ENCODE measurements at places on chromosomes 2 and 18.

DNA sequence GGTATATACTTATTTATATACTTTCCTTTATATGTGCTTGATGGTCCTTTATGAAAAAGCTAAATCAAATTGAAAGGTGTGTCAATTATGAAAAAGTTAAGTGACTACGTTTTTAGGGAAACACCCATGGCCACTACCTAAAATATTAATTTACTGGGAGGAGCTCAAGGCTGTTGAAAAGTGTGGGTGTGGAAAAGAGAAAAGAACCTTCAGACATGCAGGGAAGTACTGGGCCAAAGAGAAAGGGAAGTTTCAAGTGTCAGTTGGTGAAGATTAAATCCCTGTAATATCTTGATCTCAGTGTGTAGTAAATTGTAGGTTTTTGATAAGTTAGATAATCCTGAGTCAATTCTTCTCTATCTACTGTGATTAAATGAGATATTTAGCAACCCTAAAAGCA lies 6.2 kb upstream of the GKN1 start:
- DNase-seq: no peak

GRCh38 chr2:19073522-19073921 lies 284.9 kb downstream of the OSR1 start:
- DNase-seq: no peak

DNA sequence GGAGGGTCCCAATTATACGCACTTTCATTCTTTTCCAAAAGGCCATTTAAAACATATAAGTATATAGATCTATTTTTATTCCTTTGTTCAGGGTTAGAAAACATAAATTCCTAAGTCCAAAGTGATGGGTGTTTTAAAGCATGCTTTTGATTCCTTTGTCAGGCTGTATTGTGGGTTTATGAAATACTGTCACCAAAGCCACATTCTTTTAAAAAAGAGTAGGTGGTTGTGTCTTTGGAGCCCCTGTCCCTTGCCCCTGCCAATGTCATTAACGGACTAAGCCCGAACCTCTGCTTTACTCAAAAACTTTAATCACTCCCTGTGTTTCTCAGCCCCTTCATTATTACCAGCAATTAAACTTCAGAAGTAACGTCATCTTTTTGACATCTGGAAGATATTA lies 104.9 kb upstream of the APCDD1 start:
- no peak for DNase-seq

DNA sequence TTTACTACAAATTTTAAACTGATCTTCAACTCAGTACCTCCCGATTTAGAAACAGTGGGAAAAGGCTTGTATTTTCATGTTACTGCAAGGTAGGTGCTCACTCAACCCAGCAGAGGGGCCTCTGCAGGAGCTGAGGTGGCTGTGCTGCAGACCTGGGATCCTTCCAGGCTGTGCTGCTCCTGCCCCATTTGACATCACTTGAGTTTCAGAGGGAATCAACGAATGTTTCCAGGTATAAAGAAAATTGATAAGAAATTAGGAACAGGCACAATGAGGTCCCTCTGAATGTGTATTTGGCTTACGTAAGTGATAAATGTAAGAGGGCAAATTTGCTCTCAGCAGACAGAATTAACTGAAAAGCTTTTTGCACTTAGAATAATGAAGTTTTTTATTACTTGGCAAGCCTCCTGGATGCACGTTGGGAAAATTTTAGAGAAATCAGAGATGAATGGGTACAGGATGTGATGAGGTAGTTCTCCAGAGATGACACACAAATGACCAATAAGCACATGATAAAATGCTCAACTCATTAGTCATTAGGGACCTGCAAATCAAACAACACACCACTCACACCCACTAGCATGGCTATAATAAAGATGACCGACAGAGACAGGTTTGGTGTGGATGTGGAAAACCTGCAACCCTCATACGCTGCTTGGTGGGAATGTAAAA lies 114.0 kb downstream of the NOL10 start:
- DNase-seq: no peak

DNA sequence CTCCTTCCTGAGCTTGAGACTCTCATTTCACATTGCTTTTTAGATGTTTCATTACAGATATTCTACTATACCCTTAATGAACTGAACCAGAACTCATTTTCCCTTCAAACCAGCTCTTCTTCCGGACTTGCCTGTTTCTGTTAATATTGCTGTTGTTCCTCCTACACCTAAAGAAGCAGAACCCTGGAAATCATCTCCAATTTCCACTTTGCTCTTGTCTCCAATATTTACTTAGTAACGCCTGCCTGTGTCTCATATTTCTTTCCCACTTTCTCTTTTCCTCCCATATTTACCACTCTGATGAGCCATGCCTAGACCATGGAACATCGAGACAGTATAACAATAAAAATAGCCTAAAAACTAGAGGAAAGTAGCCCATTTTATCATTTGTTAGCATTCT lies 17.9 kb upstream of the GMCL1 start:
- DNase-seq: no peak

DNA sequence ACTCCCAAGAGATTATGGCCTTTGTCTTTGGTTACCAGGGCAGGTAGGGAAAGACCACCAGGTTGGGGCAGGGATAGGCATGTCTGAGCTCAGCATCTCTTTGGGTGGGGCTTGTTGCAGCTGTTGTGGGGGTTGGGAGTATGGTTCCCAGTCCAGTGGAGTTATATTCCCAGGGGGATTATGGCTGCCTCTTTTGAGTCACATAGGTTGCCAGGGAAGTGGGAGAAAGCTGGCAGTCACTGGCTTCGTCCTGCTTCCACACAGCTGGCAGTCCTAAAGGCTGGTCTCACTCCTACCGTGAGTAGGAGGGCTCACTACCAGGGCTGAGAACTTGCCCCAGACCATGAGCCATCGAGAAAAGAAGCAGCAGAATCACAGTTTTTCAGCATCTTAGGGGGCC lies 79.1 kb downstream of the LYPD6 start:
- no peak for DNase-seq

DNA sequence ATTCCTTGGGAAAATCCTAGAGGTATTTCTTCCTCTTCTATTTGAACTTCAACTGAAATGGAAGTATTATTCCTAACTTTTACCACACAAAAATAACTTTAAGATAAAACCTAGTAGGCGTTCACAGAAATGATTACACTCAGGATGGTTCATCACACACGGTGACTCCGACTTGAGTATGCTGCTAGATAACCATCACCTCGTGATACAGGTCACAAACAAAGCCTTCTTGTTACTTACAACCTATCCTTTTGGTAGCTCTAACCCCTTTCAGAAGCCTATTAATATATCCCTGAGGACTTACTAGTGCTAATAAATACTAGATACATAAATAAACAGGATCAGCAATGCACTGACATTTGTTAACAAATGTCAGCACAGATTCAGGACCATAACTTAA lies 101.0 kb upstream of the DNER start:
- no peak for DNase-seq

DNA sequence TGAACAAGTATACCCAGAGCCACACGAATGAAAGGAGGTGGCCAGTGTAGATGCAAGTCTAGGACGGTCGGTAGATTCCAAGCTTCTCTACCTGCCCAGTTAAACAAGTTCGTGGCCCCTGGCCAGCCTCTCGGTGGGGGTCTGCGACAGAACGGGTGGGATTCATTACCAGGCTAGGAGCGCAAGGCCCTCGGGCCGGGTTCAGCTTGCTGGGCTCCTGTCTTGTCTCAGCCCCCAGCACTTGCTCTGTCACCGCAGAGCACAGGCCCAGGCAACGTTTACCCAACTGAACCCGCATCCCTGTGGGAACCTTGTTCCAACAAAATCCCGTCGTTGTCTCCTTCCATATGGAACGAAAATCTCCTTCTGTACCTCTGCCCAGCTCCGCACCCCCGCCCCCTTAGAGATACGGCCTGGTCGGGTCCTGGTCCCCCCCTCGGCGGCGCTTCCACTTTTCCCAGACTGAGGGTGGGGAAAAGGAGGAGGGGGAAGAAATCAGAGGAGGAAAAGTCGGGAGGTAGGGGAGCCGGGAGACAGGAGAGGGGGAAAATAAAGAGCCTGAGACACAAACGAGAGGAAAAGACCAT lies 1.9 kb upstream of the EMX1 start:
- DNase-seq: no peak

DNA sequence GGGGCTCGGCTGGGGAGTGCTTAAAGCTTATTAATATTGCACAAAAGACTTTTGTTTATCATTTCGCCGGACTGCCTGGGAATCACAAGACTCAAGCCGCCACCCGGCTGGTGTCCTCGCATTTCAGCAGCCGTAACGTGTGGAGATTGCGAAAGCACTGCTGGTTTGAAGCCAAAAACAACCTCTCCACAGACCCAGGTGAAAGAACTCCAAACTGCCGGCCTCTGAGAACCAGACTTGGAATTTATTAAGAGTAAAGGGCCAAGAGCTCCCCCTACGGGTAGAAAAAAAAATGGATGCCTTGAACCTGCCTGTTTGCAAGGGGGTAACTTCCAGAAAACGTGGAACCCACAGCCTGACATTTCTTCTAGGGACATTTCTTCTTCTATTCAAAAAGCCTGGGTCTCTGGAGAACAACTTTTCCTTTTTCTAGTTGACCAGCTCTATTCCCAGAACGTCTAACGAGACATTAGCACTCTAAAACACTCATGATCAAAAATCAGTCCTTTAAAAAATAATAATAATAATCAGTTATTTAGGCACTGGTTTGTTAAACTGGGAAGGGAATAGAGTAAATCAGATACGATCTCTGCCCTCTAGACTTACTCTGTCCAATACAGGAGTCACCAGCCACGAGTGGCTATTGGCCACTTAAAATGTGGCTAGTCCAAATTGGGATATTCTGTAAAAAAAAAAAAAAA lies 216.3 kb downstream of the C1D start:
- DNase-seq: no peak

GRCh38 chr18:7607540-7608173 lies 40.5 kb downstream of the PTPRM start:
- no peak for DNase-seq

DNA sequence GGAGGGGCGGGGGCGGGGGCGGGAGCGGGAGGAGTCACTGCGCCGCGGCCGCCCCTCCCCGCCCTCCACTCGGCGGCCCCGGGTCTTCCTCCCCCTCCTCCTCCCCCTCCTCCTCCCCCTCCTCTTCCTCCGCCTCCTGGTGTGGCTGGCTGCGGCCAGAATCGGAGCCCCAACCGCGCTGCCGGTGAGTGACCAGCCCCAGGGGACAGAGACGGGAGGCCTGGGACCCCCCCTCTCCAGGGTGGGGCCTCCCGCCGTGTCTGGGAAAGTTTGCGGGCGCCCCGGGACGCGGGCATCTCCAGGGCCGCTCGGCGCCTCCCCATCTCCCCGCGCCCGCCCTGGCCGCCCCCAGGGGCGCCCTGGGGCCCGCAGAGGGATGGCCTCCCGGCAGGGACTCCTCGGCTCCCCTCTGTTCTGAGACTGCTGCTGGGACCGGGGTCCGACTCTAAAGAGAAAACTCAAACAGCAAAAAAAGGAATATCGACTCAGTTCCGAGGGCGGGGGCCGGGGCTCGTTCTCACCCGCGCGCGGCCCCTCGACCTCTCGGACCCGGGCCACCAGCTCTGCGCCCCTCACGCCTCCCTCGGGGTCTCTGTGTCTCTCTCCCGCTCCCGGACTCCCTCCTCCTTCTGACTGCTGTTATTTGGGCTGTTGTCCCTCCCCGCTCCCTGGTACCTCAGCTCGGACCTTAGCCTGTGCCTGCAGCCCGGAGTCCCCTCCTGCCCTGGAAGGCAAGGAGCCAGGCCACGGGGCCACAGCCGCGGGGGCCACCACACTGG lies at the start of gene STON1:
Gene STON1 (plus strand): TSS at position 122 of the 779 bp plus-strand sequence. CDS start 50,480 bp downstream, outside the sequence.
- DNase-seq: no peak

DNA sequence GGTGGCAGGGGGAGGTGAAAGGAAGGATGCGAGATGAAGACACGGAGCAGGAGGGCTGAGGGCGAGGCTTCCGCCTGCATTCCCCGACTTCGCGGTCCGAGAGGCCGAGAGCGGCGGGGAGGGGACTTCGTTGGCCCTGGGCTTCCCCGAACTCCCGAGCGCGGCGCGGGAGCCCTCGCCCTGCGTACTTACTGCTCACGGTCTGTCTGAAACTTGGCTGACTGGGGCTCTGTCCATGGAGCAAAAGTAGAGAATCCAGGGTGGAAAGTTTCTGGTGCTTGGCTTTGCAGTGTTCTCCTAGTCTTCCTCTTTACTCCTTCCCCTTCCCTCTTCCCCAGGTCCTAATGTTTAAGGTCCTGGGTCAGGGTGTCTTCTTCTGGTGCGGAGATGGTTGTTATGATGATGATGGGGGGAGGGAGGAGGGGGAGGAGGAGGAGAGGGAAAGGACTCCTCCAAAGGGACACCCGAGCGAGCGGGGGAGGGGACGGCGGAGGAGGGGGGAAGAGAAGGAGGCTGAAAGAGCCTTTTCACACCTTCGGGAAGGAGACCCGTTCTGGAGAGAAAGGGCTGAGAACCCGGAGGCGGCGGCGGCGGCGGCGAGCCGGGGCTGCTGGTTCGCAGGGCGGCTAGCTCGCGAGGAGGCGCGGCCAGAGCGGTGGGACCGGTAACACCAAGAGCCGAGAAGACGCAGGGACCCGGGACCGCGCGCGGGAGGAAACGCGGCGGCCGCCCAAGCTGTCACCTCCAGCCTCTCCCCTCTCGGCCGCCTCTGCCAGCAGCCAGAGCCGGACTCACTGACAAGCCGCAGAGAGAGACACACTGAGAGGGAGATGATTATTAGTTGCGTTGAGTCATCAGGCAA lies at the start of gene SATB2:
Gene SATB2 (minus strand): TSS at position 793 of the 862 bp plus-strand sequence. CDS start 1,902 bp downstream, outside the sequence.
- DNase-seq: no peak

DNA sequence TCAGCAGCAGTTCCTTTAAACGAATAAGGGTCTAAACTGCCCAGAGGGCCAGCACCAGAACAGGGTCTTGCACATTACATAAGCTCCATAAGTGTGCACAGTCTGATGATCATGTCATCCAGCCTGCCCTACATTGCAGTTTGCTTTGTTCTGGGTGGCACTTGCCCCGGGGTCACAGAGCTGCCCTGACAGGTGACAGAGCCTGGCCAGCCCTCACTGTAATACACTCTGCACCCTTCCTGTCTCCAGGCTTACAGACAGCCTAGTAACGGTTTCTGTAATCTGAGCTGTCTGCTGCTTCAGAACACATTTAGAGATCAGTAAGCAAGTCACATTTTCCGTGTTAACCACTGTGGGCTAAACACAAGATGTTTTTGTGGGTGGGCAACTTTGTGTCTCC lies 213.3 kb downstream of the FAM210A start:
- DNase-seq: no peak

DNA sequence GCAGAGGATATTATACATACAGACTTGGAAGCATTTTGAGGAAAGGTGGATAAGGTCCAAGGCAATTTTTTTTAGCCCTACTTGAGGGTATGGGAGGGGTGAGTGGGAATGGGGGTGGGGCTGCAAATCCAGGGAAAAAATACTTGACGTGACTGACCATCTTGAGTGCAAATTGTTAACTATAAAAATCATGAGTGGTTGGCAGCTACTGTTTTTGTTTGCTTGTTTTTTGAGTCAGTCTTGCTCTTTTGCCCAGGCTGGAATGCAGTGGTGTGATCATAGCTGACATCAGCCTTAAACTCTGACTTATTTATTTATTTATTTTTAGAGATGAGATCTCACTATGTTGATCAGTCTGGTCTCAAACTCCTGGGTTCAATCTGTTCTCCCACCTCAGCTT lies 458.8 kb downstream of the PIK3C3 start:
- DNase-seq: no peak

DNA sequence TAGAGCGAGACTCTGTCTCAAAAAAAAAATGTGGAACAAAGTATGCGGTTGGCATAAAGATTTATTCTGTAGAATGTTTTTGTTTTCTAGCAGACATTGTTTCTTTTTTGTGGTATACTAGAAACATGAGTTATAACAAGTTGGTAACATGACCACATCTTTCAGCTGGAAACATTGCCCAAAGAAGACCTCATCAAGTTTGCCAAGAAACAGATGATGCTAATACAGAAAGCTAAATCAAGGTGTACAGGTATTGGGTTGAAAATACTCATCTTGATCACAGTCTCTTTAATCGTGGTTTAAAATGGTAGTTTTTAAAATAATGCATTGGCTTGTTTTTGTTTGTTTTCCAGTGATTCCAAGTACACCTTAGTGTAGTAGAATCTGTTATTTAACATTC lies 1.9 kb downstream of the GCC2 start:
- DNase-seq: no peak
